Right ventricle myocardium superior (tissue), 1 donor: ENCODE measurements at places on chromosomes 6 and 20.

DNA sequence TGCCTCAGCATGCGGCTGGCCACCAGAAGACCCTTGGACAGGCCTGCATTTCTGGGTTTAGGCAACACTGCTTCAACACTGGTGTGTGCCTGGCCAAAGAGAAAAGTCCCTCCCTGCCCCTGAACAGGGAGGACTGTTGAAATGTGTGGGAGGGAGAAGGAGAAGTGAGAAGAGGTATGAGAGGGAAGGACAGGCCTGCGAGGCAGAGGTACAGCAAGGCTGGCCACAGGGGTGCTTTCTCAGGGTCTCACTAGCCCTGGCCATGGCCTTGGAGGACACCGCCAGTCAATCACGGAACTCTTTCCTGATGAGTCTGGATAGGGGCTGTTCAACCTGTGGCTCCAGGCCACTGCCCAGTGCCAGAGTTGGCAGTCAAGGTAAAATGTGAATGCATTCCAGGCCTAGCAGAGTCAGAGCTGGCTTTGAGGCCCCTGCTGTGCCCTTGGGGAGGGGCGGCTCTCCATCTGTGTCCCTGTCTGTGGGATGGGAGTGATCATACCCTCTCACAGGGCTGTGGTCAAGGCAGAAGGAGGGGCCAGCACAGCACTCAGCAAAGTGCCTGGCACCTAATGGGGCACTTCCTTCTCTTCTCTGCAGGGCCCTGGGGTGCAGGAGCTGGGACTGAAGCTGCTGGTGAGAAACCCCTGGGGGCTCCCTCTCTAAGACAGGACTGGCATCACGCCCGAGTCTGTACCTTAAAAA lies 43.2 kb upstream of the CDH22 start:
- DNase-seq: no peak

- peak; percentile 24 for DNase-seq
Observed at GRCh38 chr6:158006821-158007570, 25.3 kb downstream of the SYNJ2 start.

DNA sequence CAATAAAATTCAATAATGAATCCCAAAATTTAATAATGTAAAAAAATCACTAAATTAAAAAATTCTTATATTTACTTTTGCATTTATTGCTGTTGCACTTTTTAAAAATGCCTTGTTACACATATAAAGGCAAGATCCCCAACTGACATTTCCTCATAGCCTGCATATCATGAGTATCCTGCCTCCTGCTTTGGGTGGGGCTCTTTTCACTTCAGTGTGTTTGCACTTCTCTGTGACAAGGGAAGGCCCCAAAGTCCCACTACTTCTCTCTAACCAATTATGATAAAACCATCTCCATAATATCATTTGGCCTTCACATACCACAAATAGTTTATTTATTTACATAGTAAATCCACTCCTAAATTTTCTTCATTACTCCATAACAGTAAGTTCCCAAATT lies 446.1 kb upstream of the MARCKS start:
- no peak for DNase-seq

GRCh38 chr20:9616833-9617461 lies 102.6 kb downstream of the LAMP5 start:
- peak; percentile 58 for DNase-seq

DNA sequence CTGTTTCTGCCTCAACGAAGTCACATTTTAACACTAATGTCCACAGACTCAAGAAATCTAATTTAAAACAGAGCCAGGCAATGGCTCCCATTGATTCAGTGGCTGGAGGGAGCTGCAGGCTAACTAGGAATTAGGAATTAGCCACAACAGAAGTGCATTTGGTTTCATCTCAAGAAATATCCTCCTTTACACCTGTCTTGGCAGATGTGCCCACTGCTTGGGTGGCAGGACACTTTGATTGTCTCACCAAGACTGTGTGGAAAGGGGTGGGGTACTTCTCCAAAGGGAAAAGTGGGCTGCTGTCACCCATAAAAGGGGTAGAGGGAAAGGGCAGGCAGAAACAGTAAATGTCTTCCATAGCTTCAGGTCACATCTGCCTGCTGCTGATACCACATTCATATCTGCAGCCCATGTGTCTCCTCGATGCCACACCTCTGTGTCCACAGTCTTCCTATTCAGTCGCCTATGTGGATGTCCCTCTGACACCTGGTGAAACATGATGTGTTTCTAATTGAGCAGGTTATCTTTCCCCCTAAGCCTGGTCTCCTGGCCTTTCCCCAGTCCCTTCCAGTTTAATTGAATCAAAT lies 10.9 kb upstream of the OSER1 start:
- no peak for DNase-seq

DNA sequence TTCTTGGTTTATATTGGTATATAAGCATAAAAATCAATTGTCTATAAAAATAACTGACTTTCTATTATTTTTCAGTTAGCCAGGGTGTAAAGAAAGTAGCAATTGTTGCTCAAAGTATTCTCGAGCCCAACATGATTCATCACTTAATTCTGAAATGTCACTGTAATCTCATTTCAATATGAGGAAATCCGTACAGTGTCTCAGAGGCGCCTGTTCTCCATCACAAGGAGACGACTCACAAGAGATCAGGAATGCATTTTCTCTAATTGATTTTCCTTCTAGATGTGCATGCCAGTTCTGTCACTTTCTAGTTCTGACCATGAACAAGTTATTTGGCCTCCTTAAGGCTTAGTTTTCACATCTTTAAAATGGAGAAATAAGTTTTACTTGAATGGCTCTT lies 753.1 kb downstream of the MAFB start:
- DNase-seq: no peak

DNA sequence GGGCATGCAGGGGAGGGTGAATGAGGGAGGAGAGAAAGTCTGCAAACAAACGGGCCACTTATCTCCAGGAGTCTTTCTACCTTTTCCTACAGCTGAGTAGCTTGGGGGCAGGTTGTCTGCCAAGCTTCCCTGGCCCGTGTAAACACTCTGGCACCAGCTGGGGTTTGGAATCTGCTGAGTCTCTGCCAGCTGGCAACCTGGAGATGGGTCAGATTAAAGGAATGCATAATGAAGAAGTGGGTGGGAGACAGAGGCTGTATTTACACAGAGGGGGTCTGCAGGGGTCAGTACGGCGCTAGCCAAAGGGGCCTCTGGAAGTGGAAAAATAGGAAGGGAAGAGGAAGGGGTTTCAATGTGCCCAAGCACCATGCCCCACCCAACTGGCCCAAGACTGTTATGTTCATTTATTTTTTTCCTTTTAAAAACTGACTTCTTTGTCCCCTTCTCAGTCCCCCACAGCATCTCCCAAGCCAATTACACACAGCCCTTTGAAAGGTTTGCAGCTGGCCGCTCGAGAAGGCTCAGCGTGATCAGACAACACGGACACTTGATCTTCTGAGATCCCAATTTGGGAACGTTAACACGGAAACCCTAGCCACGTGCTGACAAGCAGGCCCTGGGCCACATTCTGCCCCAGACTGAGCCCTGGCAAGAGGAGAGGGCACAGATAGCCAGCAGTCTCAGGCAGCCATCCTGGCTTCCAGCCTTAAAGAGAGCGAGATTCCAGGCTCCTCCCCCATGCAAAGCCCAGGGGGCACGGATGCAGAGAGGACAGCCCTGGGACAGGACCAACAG lies 25.2 kb downstream of the TRAM2 start:
- peak; percentile 74 for DNase-seq

DNA sequence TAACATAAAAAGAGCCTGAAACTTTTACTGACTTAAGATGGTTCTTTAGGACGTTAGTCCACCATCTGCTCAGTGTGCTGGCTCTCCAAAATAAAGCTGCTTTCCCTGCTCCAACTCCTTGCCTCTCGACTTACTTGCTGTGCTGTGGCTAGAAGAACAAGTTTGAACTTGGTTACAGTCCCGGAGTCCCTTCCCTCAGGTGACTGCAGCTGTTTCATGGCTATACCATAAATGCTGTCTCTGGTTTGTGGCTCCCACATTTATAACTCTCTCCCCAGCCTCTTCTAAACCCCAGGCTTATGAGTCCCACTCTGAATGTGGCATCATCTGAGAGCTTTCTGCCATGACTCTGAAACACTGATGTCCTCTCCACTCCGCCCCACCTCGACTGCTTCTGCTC lies 306.4 kb upstream of the PRND start:
- DNase-seq: no peak

- DNase-seq: peak; percentile 46
Observed at GRCh38 chr20:40294175-40294574, 394.9 kb downstream of the MAFB start.

DNA sequence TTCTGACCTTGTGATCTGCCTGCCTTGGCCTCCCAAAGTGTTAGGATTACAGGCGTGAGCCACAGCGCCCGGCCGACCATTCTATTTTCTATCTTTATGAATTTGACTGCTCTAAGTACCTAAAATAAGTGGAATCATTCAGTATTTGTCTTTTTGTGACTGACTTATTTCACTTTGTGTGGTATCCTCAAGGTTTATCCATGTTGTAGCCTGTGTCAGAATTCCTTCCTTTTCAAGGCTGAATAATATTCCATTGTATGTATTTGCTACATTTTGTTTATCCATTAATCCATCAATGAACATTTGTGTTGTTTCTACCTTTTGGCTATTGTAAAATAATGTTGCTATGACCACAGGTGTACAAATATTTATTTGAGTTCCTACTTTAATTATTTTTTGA lies 4.9 kb upstream of the TJAP1 start:
- DNase-seq: no peak

- no peak for DNase-seq
Observed at GRCh38 chr20:52402950-52403349, 211.4 kb upstream of the ZFP64 start.

- no peak for DNase-seq
Observed at GRCh38 chr20:17066902-17067301, 159.9 kb upstream of the PCSK2 start.

DNA sequence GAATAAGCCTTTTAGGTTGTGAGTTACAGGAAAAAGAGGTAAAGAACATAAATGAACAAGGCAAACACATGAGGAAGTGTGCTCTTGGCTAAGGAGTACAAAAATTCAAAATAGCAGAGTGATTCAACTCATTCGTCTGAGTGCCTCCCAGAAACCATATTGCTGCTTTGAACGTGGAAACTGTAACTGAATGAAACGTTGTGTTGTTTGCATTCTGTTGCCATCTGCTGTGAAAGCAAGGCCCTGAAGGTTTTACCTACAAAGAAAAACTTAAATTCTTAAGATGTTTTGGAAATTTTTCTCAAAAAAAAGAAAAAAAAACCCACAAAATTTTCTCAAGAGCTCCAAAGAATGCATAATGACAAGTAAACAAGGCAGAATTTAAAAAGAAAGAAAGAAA lies 375.4 kb upstream of the HS3ST5 start:
- no peak for DNase-seq

DNA sequence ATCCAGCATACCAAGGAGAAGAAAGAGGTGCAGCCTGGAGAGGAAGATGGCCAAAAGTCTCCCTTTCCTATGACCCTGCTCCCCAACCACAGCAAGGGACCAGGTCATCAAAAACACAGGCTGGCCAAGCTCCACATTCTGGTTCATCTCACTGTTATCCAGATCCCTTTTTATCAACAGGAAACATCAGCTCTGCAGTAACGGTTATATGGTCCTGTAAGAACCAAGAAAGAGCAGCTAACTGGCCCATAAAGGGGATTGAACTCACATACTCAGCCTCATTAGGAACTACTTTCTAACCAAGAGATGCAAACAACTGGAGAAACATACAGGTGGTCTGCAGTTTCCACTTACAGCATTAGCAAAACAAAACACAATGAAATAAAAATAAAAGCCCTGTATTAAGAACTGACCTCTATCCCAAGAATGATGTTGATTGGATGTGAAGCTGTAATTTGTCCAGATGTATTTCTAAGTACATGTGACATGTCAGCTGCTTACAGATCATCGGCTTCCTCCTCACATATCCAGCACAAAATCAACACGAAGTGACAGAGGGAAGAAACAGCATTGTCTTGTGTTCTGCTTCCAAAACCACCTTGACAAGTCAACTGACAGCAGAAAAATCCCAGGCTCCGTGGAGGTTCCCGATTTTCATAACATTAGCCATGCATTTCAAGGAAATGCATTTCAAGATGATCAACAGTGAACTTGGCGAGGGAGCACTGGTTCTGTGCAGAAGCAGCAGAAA lies 557.2 kb upstream of the AGPAT4 start:
- DNase-seq: no peak

- no peak for DNase-seq
Observed at GRCh38 chr20:33670715-33671499, 3.3 kb downstream of the NECAB3 start.

DNA sequence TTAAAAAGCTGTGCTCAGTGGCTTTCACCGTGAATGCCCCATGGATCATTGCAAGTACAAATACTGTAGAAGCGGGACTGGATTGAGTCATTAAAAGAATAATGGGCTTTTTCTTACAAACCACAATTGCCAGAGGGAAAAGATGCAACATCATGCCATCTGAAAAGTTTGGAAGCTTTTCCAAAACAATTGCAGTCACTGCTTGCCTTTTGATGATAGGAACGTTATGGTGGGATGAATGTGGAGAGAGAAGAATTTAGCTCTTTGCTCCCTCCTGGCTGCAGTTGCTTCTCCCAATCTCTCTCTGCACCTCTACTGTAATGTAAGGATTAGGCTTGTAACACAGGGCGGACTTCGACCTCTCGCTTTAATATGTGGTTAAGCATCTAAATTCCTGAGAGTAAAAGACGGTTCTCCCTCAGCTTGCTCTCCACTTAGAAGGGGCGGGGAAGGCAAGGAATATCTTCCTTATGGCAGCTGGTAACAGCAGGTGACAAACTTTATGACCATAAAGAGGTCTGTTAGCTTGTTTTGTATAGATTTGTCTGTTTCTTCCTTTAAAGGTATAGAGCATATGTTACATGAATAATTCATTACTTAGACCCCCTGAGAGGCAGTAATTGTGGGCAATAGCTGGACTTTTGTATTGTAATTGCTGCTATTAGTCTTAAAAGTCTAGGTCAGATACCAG lies 376.1 kb downstream of the UTRN start:
- DNase-seq: no peak

DNA sequence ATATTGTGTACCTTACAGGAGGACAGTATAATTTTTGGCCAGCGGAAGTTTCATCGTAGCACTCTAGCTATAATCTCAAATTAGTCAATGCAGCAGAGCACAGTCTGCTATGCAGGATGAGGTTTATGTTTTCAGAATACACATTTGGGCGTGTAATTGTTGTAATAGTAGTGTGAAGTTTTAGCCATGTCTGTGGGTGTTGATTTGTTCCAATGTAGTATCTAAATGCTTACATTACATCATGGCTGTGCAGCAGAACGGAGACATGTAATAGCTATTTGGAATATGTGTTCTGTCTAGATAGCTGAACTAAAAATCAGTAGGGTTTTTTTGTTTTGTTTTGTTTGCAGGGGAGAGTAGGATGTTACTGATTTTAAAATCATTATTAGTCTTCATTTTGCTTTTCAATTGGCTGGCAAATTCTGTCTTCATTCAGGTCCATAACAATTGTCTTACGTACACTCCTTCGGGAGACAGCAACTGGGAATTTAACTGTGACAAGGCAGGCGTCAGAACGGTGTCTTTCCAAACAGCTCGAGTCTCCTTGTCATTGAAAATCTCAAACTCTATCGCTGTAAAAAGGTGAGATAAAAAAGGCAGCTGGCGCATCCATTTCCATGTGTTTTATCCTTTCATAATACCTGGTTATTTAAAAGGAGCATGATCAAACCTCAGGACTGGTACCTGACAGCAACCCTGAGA lies 65.1 kb upstream of the CDH4 start:
- no peak for DNase-seq

GRCh38 chr6:36491378-36491965 lies 48.7 kb downstream of the KCTD20 start:
- no peak for DNase-seq
